ENCODE measurements at places on chromosomes 1 and 21.

GRCh38 chr1:36465731-36466369 is 1.7 kb upstream of the MRPS15 start:
- no peak for DNase-seq

GRCh38 chr1:175174309-175175102 is 18.1 kb downstream of the KIAA0040 start:
- DNase-seq, result no peak

GRCh38 chr1:94385308-94385929 is 32.8 kb upstream of the ABCD3 start:
- DNase-seq, result no peak

- no peak for DNase-seq
Measured at GRCh38 chr1:31920956-31921355, 17.2 kb downstream of the PTP4A2 start.

- no peak for DNase-seq
Measured at GRCh38 chr1:81228926-81229325, 571.8 kb upstream of the ADGRL2 start.

GRCh38 chr1:7360526-7360925 is 410.6 kb upstream of the VAMP3 start:
- no peak for DNase-seq

- no peak for DNase-seq
Measured at GRCh38 chr1:156160000-156160742, 6.8 kb downstream of the SEMA4A start.

GRCh38 chr1:92951141-92951582 is 10.1 kb downstream of the DIPK1A start:
- no peak for DNase-seq

DNA sequence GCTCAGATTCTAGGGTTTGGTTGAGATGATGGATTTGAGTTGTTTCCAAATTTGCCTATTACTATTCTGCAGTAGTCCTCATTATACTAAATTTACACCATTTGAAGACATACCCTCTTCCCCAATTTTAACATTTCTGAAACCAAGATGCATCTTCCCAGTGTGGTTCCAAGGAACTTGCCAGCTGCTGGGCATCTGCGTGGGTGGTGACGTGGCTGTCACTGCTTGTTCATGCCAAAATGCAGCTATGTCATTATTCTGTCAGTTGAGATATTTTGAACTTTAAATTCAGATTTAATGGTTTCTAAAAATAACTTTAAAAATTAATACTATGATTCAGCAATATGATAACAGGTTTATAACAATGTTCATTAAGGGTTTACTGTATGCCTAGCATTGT is 1.2 kb downstream of the ZFP69 start:
- DNase-seq, result no peak

- DNase-seq, result no peak
Measured at GRCh38 chr1:8202182-8202905, 115.6 kb upstream of the SLC45A1 start.
